NCI-H460 (cell line): ENCODE measurements at places on chromosomes 2 and 18.

- DNase-seq: no peak
These were observed 33.2 kb downstream of the HS6ST1 start for GRCh38 chr2:128285329-128285931.

DNA sequence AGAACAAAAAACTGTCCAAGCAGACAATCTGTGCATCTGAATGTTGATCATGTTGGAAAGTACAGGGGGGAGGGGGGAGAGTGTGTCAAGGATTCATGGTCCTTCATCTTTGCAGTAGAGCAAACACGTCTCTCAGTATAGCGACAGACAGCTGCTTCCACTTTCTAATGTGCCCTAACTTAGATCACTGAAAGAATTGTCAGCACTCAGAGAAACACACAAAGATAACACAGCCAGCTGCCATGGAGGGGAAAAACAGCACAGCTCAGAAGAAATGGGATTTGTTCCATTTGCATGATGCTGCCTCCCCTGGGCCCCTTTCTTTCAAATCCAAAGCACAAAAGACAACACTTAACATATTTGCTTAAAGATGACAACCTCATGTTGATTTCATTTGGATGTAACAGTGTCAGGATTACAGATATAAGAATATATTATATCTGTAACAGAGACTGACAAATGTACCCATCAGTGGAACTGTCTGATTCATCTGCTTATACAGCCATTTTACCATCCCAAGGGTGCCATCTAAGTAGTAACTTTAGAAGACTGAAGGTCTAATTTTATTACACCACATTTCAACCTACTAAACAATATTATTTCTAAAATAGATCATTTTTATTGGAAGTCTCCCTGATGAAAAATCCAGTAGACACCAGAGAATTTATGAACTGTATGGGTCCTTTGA is 17.7 kb downstream of the FIGN start:
- no peak for DNase-seq

DNA sequence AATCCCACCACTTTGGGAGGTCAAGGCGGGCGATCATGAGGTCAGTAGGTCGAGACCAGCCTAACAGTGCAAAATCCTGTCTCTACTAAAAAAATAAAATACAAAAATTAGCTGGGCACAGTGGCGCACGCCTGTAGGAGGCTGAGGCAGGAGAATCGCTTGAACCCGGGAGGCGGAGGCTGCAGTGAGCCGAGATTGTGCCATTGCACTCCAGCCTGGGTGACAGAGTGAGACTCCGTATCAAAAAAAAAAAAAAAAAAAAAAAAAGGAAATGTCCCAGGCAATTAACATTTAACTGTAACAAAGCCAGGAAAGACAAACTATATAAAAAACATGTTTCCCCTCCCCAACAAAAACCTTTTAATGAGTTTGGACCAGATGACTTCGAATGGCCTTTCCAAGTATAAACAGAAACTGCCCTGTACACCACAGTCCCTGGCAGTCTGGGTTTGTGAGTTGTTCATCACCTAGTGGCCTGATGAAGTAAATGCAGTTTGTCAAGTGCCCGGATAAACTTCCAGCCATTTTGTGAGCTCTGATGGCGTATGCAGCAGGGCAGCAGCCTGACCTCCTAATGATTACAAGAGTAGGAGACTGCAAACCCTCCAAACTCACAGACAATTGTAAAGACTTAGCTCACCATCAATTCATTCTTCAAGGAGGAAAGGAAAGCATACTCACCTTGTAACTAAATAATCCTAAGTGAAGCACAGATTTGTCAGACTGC is 16.6 kb upstream of the PCBP1 start:
- peak; percentile 88 for DNase-seq

DNA sequence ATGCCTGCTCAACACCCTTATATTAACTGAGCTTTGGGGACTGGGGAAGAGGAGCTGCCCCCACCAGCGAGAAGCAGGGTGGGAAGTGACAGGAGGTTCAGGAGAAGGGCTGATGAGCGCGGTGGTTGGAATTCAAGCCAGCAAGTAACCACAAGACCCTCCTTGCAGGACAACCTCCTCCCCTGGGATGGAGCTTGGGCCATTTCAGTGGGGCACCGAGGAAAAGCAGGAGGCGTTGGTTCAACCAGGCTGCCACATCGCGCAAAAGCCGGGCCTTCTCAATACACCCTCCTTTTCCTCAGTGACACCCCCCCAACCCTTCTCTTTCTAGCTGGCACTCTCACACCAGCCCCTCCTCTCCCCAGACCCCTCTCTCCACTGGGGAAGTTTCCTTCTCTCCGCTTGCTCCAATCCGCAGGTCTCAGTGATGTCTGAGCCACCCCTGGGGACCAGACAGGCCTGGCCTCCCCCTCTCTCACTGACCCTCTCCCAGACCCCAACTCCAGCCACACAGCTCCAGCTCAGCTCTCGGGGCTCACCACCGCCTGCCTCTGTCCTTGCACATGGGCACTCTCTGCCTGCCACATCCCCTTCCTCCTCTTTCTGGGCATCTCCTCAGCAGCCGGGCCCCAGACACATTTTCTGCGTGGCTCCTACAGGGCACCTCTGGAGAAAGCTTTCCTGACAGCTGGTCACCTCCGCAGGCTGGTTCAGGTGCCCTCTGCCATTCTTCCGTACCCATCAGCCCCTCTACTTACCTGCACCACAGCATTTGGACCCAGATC is 44.5 kb downstream of the KCNF1 start:
- DNase-seq: no peak

GRCh38 chr2:46308629-46309028 is 11.4 kb downstream of the EPAS1 start:
- no peak for DNase-seq

DNA sequence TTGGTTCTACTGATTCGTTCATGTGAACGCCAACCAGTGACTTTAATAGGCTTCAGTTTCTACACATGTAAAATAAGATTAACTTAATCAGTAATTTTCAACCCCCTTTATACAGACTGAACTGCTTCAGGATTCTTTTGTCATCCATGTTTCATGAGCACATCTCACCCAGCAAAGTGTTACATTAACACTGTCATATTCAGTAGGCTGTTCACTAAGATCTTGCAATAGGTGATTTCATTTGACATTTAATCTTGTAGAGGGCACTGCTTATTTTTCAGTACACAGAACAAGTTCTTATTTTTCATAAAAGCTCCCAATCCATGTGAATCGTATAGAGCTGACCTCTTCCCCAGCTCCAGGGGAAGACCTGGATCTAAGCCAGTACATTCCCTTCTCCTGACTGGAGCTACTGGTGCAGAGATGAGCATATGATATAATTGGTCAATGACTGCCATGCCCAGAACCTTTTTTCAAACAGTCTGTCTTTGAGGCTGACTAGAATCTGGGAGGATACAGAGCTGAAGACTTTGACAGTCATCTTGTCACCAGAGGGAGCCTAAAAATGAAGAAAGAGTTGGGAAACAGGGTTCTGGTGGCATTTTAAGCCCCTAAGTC is 72.2 kb upstream of the CHRNA1 start:
- DNase-seq: no peak

DNA sequence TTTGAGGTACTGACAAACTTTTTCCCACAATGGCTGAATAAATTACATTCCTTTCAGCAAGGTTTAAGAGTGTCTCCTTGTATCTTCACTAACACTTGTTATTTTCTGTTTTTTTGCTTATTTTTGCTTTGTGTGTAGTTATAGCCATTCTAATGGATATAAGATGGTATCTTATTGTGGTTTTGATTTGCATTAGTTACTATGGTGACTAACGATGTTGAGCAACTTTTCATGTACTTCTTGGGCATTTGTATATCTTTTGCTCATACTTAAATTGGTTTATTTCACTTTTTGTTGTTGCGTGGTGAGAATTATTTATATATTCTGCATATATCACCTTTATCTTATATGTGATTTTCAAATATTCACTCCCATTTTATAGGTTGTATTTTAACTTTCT is 79.9 kb upstream of the FSIP2 start:
- DNase-seq: no peak

GRCh38 chr2:120312860-120313694 is 32.9 kb upstream of the INHBB start:
- DNase-seq: peak; percentile 73

GRCh38 chr2:69790601-69790959 is 38.9 kb upstream of the GMCL1 start:
- DNase-seq: no peak
